ENCODE measurements at places on chromosomes 11 and 22. TPM values are rescaled to one million over a fixed set of nuclear protein-coding genes. Genes with fewer than 3 reads are reported as not detected.

DNA sequence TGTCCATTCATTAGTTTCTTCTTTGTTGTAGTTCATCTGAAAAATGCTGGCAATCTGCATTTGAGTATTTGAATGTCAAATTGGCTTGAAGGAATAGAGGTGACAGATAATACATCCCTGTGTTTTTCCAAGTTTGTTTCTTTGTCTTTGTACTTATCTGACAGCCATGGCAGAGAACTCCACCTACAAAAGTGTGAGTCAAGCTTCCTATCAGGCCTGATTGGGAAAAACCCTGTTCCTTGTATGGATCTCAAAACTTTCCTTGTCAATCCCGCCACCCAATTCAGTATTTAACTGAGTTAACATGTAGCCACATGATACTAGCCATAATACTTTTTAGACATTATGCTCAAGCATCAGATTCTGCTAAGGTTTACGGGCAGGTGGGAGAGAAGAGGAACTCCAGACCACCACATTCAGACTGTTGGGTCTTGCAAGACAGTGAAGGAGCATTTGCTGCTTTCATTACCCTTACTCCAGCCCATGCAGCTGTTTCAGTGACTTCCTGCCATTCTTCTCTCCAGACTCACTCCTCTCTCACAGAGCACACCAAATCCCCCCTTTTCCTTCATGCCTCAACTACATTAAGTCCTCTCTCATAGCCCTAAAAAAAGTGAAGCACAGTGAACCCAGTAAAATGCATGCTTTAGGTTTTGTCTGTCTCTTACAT lies 65.9 kb downstream of the BLID start:
- DNase-seq, result no peak

RTN4R gene
- 2.7 TPM for total RNA-seq

DNA sequence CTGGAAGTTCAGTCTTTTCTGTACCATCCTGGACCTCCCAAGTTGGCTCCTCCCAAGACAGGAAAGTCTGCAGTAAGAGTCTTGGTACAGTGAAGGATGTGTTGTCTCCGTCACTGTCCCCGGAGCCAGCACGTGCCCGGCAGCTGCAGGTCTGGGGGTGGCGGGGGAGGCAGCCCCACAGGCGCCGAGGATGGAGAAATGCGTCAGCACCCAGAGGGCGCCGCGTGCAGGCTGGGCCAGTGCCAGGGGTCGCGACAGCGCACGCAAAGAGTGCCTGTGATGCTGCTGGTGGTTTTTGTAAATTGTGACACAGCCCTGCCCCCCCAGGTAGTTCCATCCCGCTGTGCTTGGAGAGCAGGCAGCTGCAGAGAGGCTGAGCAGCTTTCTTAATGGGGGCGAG lies 1200.5 kb downstream of the BRD1 start:
- DNase-seq, result no peak

DNA sequence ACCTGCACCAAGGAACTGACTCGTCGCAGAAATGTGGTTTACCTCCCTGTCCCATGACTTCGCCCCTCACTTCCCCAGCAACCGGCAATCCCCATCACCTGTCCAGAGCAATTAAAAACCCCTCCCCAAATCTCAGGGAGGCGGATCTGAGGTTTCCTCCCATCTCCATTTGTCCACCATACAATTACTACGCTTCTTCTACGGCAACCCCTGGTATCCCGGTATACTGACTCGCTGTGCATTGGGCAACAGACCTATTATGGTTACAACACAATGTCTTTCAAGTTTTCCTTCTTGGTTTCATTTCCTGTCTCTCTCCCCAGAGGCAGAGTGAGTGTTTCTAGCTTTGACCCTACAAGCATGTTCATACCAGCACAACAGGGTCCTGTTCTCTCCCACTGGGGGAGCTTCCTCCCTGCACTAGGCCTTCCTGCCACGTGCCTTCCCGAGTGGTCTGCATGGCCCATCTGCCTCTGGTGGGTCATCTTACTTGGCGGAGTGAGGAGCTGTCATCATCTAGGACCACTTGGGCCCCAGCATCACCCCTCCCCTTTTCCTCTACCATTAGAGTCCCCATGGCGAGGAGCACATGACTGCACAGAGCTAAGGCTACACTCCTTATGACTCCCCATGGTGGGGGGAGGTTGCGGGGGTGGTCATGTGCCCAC lies 30.3 kb upstream of the NAP1L4 start:
- DNase-seq, result peak; percentile 64

MAP6 gene
- total RNA-seq, result not detected

- peak; percentile 38 for DNase-seq
Observed at GRCh38 chr11:32870676-32871075, 21.9 kb upstream of the QSER1 start.

- no peak for DNase-seq
Observed at GRCh38 chr11:119880143-119880542, 151.1 kb upstream of the NECTIN1 start.

DNA sequence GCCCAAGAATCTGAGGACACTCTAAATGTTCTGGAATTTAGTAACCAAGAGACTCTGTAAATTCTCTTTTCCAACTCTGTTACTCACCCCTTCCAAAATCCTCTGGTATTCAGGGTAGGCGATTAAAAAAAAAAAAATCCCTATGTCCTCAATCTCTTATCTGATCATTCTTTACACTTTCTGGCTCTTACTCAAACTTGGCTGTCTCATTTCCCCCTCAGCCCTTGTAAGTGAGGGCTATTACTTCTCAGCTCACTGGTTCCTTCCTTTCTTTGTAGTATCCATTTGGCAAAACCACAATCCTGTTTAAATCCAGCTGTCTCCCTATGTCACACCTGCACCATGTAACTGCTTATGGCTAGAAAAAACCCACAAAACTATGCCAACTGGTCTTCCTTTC lies 12.7 kb upstream of the MSANTD2 start:
- no peak for DNase-seq

DNA sequence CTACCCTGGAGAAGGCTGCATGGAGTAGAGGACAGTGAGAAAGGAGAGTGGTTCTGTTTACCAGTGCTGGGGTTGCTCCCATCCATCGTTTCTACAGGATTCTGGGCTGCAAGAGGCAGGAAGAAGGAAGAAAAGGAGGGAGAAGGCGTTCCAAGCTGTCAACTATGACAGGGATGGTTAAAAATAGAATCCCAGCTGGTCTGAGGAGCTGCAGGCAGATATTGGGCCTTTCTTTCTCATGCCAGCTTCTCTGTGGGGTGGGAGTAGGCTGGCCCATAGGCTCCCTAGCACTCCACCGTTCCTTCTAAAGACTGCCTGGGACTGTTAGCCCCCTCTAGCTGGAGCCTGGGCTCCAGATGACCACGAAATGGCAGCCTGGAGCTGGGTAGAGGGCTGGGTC lies 13.6 kb downstream of the CCKBR start:
- no peak for DNase-seq

DNA sequence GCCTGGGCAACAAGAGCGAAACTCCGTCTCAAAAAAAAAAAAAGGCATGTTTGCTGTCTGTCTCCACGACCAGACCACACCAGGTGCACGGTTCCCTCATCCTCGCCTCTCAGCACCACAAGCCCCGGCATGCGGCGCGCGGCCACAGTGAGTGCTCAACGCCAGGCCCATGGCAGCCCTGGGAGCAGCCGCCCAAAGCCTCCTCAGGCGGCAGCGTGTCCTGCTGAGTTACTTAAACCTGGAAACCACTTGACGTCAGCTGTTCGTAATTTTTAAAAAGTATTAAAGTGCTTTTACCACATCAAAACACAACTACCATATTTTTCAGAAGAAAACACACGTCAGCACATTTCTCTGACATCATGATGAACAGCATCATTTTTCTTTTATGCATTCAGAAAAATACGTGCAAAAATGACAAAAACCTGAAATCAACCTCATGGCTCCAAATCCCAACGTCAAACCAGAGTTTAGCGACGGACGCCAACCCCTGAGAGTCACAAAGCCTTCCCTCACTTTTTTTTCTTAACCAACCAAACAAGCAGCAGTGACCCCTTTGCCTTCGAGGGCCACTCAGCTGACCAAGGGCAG lies 2.1 kb downstream of the DEAF1 start:
- DNase-seq, result no peak

GRCh38 chr11:102346456-102346747 lies 612 bp upstream of the BIRC2 start:
- no peak for DNase-seq

DNA sequence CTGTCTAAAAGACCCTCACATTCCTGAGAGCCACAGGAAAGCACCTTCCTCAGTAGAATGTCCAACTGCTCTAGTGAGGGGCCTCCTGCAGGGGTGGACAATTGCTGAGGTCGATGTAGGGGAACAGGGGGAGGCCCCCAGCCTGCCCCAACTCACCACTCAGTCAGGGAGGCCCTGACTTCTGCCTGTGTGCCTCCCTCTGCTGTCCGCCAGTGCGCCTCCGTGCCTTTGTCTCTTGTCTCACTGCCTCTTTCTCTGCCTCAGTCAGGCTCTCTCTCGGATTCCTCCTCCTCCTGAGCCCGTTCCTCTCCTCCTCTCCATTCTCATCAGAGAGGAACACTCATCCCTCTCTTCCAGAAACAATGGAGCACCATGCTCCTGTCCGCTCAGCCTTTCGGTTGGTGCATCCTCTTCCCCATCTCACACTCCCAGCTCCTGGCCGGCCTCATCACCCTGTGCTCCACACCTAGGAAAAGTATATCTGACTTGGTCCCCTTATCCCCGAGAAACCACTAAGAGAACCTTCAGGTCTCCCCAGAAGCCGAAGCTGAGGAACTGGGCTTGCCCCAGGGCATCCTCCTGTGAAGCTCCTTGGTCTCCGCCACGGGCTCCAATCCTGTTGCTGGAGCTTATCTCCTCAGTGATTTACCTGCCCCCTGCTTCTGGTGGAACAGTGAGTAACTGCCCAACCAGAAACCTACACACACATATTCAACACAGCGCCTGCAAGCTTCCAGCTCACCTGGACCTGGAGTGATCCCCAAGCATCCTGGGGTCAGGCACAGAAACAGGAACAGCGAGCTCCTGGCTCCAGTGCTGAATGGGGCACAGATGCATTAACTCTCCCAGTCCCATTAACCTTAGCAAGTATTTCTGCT lies 2.3 kb downstream of the B3GAT1 start:
- no peak for DNase-seq

GRCh38 chr22:41369837-41370236 lies 11.9 kb upstream of the TEF start:
- DNase-seq, result no peak

DNA sequence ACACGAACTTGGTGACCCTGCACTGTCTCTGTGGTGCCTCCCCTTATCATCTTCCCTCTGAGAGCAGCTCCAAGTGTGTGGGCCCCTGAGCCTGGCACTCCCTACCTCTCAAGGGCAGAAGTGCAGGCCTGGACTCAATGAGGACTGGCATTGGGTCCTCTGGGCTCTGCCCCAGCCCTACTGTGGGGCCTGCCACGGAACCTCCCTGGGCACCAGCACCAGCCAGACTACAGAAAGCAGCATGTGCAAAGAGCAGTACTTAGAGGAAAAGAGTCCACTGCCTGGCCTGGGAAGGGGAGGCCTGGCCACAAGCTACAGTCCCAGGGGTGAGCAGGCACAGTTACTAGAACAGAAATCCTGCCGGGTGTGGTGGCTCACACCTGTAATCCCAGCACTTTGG lies 222.5 kb downstream of the DSCAML1 start:
- no peak for DNase-seq

- no peak for DNase-seq
Observed at GRCh38 chr11:73391665-73392064, 15.5 kb downstream of the RELT start.

PAX6 gene
- total RNA-seq, result not detected

GRCh38 chr11:60855726-60856633 lies at the start of gene PTGDR2:
Gene PTGDR2, minus strand, starts transcription at chr11:60855950. Its CDS starts 2,228 bp downstream, at chr11:60853722.
- no peak for DNase-seq

TMPRSS4 gene
- not detected for total RNA-seq

DNA sequence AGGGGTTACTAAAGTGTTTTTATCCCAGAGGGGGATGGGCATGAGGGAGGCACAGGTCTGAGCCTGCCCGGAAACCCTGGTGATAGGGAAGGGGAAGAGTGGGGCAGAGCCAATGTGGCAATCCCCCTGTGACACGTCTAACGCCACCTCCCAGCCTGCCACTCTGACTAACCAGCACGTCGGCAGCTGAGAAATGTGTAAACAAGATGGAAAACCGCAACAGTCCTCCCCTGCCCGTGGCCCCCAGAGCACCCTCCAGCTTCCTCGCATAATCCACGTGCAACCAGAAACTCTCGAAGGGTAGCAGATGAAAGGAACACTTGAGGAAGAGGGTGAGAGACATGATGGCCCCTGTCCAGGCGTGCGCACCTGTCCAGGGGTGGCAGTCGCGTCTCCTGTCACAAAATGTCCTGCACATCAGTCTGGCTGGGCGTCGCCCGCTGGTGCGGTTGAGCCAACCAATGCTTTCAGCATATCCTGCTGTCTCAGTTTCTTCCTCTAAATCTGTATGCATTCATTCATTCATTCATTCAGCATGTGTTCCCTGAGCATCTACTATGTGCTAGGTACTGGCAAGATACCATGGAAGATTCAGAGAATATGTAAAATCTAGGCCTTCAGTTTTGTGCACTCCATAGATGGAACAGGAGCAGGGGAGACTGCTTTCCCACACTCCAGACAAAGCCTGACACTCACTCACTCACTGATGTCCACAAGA lies 4.5 kb downstream of the TMPRSS4 start:
- DNase-seq, result no peak

USH1C gene
- not detected for total RNA-seq

- DNase-seq, result peak; percentile 70
Observed at GRCh38 chr22:39534591-39535356, 2.2 kb upstream of the RPS19BP1 start.

DNA sequence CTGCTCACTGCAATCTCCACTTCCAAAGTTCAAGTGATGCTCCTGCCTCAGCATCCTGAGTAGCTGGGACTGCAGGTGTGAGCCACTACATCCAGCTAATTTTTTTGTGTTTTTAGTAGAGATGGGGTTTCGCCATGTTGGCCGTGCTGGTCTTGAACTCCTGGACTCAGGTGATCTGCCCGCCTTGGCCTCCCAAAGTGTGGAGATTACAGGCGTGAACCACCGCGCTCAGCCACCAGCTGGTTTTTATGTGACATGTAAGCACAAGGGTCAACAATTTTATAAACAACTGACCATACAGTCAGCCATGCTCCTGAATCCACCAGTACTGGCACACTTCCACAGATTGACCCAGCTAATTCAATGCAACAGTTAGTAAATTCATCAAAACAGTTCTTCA lies 526.3 kb upstream of the LRRC4C start:
- DNase-seq, result no peak

TRIM34 gene
- 2.1 TPM for total RNA-seq

DNA sequence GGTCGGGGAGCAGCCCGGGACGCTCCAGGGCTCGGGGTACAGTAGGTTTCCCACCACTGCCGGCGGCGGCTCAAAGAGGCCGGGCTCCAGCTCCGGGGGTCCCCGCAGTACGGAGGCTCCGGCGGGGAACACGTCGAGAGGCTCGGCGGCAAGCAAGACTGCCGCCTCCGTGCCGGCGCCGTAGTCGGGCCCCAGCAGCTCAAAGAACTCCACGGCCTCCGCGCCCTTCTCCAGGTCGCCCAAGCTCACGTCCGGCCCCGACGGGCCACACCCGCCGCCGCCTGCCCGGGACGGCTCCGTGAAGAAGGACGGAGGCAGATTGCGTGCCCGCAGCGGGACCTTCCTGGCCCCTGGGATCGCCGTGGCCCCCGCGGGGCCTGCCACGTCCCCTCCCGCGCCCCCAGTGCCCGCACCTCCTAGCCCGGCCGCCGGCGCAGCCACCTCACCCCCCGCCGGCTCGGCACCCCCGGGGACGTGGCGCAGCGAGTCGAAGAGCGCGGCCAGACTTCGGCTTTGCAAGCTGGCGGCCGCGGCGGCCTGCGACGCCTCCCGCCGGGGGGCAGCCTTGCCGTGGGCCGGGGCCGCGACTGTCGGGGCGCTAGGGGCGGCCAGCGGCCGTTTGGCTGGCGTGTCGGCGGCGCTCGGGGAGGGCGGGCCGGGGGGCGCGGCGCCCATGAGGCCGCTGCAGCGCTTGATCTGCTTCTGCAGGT lies 775 bp downstream of the FAM181B start:
- DNase-seq, result no peak

- no peak for DNase-seq
Observed at GRCh38 chr11:122690801-122691548, 35.5 kb downstream of the UBASH3B start.

C22orf42 gene
- total RNA-seq, result not detected

All from MCF 10A (cell line).